ENCODE measurements at places on chromosomes 7 and 10.

DNA sequence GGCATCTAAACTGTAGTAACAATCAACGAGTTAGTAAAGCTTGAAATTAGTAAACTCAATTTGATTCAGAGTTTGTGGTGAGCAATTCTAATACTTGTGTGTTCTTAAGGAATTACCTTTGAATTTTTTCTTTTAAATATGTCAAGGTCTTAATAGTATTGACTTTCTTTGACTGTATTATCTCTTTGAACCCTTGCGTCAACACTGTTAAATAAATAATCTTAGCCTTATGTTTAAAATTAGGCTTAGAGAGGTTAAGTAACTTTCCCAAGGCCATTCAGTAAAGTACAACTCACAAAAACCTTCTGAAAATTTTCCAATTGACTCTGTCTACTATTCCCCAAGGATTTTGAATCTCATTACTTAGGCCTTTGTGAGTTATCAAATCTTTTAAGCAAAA lies 716.4 kb downstream of the NRG3 start:
- DNase-seq: no peak

- no peak for DNase-seq
Observed at GRCh38 chr10:44854693-44855350, 56.3 kb upstream of the TMEM72 start.

GRCh38 chr7:40316176-40316575 lies 181.4 kb downstream of the SUGCT start:
- DNase-seq: no peak

- DNase-seq: no peak
Observed at GRCh38 chr10:117550076-117550475, 7.5 kb downstream of the EMX2 start.

DNA sequence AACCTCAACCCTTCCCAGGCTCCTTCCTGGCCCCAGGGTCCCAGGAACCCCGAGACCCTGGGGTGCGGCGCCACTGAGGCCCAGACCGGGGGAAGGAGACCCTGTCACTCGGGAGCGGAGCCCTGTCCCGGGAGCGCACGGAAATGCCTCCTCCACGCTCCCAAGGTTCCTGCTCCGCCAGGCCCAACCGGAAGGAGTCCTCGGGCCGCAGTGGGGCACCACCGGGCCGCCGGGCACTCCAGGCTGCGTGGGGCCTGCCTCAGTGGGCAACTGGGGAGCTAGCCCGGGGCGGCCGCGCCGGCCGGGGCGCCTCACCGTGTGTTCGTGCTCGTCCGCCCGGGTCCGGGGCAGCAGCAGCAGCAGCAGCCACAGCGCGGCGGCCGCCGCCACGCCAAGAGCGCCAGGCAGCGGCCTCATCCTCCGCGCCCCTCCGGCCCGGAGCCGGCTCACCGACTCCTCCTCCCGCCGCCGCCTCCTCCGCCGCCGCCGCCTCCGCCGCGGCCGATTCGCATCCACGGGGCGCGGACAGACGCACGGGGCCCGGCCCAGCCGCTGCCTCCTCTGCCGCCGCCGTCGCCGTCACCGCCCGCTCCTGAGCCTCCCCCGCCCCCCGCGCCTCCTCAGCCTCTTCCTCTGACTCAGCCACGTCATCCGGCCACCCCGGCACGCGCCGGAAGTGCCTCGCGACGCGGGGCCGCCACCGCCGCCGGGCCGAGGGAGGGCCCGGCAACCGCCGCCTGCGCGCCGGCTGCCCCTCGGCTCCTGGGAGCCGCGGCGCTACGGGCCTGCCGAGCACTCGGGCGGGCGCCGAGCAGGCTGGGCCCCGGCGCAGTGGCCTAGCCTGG lies at the start of gene TM9SF3:
TSS of gene TM9SF3 (minus strand) at position 594 of the 845 bp plus-strand sequence. CDS start at position 417, 177 bp downstream.
- peak; percentile 68 for DNase-seq

All from anterior cingulate cortex (tissue), 58 donors.